Naive thymus-derived CD8-positive, alpha-beta T cell (primary cell): ENCODE measurements at places on chromosomes 12 and 14. TPM values are rescaled to one million over a fixed set of nuclear protein-coding genes. Genes with fewer than 3 reads are reported as not detected.

Gene HCAR3
- total RNA-seq, result not detected

Gene KRT79
- total RNA-seq, result not detected

Gene MYF6
- total RNA-seq, result not detected

GRCh38 chr12:76777765-76778216, 13.9 kb downstream of the ZDHHC17 start:
- no peak for DNase-seq

- DNase-seq, result no peak
Observed at GRCh38 chr14:44626423-44626822, 119.3 kb upstream of the FSCB start.

Gene PFDN5
- total RNA-seq, result 663 TPM
